ENCODE measurements at places on chromosomes 2 and 18.

DNA sequence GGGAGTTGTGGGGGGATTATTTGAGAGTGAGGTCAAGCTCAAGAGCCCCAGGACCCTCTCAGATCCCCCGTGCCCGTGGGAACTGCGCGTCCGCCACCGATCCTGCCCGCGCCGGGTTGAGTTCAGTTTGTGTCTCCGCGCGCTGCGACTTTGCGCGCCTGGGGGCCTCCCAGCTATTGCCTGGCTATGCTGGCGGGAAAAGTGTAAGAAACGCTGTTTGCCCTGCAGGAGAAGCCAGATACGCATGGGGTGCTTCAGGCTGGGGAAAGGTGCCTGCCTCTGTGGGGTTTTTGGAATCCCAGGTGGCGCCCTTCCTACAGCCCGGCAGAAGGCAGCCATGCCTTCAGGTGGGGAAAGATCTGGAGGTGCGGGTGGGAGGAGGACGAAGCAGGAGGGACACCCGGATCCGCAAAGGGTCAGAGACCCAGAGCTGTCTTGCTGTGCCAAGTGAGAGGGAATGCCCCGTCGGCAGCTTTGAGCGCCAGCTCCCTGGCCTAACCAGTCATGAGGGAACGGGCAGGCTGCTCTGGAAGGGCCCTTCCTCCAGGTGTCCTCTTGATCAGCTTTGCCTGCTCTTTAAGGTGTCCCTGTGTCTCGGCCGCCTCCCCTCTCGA lies 22.5 kb downstream of the TEX44 start:
- no peak for DNase-seq

- no peak for DNase-seq
Observed at GRCh38 chr2:229256376-229256775, 14.7 kb downstream of the PID1 start.

- DNase-seq: no peak
Observed at GRCh38 chr2:216279459-216279858, 92.8 kb downstream of the MARCHF4 start.

DNA sequence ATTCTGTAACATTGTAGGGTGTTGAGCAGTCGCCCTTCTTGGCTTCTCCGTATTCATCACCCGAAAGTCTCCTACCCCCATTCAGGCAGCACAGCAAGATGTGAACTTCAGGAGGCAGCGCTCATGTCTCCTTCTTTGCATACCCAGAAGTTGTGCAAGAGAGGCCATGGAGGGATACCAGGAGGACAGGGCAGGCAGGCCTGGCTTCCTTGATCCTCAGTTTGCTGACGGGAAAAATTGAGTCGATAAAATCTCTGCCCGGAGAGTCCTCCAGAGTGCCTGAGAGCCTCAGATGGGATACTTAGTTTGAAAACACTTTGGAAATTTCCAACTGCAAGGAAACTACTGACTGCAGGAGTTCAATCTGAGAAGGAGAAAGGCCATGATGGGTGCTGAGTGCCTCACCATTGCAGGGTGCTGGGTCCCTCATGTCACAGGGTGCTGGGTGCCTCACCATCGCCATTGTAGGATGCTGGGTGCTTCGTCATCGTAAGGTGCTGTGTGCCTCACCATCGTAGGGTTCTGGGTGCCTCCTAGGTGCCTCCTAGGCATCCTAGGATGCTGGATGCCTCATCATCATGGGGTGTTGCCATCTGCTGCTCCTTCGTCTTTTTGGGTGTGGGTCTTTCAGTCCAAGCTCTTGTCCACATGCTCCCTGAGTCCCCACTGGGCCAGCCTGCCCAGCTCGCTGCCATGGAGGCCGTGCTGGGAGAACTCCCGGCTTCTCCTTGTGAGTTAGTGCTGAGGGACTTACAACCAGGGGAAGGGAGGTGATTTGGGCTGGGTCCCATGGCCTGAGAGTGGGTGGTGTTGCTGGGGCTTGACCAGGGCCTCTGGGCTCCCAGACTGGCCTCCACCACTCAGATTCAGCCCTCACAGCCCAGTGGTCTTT lies 162.4 kb downstream of the DDX1 start:
- no peak for DNase-seq

DNA sequence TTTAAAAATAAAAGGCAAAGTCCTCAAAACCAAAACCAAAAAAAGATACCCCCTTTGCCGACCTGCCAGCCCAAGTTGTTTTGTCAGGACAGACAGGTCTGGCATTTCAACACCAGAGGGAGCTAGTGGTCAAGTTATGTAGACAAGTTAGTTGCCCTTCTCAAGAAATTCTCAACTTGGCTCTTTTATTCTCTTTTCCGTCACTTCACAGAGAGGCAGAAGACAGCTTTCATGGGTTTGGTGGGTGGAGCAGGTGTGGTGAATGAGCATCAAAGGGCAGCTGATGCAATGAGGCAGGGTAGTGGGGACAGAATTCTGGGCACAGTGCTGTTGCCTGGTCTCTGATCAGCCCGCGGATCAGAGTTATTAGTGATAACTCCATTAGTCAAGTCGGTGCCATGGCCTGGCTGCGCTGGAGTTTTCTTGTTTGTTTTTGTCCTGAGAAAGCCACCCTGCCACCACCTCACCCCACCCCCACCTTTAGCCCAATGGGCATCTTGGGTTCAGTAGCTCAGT lies 303.7 kb upstream of the EPAS1 start:
- DNase-seq: peak; percentile 18

DNA sequence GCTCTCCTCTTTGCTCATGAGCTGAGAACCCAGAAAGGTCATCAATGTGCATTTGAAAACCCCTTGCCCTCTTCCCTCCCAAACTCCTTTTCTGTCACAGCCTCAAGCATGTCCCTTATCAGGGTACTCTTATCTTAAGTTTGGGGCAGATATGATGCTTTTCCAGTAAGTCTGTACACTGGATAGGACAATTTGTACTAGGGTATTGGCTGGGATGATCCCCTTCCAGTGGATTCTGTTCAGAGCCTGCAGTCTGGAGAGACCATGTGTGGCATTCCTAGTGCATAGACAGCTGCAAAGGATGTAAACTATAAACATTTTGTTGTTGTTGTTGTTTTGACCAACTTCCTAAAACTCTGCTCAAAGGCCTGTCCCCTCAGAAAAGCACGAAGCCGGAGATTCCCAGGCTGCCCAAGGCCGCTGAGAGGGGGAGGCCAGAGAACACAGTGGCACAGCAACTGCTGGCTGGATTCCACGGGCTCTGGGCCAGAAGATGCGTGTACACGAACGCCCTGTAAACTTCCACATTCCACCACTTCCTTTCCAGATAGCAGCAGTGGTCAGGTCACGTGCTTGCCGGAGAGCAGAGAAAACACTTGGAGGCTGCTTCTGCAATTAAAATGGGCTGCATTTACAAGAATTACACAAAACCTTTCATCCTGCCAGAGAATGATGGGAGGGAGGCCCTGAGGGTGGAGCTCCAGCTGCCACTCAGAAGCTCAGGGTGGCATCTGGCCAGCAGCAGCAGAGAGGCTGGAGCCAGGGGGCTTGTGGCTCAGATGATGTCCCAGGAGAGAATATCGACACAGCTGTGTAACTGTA lies 42.1 kb downstream of the BMP10 start:
- DNase-seq: no peak

GRCh38 chr18:76672627-76673026 lies 149.7 kb upstream of the ZNF236 start:
- DNase-seq: no peak

GRCh38 chr2:221791844-221792243 lies 219.7 kb upstream of the EPHA4 start:
- no peak for DNase-seq

DNA sequence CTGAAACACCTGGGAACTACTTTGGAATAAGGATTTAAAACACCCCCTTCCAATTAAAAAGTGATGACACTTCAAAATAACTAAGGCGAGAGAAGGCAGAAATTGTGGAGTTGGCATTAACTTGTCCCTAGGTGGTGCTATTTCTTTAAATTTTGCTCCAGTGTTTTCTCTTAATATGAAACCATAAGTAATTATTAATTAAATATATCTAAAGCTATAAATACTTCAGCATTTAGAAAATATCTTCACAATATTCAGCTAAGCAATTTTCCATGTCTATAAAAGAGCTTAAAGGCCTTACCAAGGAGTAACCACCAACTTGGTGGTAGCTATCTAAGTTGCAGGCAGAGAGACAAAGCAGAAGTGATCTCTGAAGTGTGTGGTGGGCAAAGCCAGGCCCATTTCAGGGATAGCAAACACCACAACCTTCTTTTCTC lies 186.8 kb upstream of the PGAP1 start:
- DNase-seq: no peak

DNA sequence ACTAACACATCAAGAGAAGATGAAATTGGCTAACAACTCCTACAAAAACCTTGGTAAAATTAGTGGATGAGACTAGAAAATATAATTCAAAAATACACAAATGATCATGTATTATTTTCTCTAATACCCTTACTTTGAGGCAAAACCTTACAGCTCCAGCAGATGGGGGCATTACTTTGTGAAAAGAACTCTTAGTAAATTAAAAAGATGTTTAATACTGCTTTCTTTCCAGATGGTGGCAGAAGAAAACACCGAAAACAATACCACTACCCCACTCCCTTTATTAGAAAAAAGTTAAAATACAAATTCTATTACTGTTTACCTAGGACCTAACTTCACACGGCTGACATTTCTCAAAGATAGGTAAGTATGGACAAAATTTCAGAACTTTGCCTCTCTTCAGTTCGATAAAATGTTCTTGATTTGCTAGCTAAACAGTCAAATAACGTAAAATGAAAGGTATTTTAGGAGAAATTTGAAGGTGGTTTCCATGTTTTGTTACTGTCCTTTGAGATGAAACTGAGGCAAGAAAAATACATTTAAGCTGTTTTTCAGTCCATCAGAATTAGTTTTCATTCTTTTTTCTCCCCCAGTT lies 30.6 kb downstream of the ORC4 start:
- no peak for DNase-seq

GRCh38 chr18:30730915-30731314 lies 311.6 kb downstream of the DSC3 start:
- no peak for DNase-seq

GRCh38 chr2:179336782-179337534 lies 72.3 kb upstream of the SESTD1 start:
- DNase-seq: no peak

DNA sequence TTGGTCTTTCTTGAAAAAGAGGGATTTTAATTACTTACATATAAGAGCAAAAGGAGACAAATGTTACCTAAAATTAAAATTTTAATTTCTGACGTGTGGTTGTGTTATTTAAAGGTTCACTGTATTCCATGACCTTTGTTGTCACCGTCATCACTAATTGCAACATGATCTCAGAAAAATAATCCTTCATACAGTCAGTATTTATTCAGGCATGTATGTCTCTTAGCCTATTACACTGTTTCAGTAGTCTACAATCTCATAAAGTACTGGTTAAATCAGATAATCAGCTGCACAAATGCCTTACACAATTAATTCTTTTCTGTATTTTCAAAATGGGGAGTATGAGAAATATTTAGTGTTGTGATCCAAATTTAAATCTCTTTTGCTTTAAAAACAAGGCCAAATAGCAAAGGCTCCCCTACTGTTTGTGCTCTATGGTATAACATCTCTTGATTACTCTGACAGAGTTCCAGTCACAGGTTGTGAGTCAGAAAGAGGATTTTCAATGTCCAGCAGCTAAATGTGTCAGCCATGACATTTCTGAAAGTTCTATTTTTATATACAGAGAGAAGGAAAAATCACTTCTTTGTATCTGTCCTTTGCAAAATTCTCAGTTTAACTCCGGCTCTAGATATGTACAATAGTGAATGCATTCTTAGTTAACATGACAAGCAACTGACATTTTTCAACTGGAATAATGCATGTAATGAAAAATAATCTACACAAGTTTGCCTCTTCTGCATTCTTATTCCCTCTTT lies 184.0 kb downstream of the FIGN start:
- DNase-seq: no peak

DNA sequence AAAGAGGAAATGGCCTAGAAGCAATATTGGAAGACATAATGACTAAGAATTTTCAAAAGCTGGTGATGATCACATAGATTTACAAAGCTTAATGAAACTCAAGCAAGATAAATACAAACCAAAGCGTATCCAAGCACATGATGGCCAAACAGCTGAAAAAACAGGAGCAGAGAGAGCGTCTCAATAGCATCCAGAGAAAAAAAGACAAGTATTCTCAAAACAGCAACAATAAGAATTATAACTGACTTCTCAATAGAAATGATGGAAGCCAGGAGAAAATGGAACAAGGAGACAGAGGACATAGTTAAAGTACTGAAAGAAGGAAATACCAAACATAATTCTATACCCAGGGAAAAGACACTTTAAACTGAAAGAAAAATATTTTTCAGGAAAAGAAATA lies 437.2 kb upstream of the TNP1 start:
- DNase-seq: no peak

DNA sequence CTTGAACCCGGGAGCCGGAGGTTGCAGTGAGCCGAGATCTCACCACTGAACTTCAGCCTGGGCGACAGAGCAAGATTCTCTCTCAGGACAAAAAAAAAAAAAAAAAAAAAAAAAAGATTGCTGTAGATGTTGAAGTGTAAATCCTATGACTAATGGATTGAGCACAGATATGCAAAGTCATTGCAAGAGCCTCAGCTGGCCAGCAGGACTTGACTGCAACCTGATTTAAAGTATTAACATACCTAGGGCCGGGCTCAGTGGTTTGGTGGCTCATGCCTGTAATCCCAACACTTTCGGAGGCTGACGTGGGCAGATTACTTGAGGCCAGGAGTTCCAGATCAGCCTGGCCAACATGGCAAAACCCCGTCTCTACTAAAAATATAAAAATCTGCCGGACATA lies 103.4 kb upstream of the MSH2 start:
- DNase-seq: no peak

DNA sequence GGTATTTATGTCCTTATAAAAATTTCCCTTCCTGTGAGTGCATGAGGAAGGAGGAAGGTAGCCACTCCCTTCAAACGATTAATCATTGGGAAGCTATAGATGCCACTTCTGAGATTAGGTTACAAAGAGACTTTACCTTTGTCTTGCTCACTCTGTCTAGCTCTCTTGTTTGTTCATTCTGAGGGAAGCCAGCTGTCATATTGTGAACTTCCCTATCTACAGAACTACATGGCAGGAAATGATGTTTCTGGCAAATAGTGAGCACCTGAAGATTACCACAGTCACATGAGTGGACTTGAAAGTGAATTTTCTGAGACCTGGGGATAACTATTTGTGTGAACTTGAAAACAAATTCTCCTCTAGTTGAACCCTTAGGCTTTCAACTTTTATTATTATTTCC lies 776.8 kb downstream of the CCDC85A start:
- DNase-seq: no peak

- DNase-seq: no peak
Observed at GRCh38 chr2:74092275-74092674, 55.4 kb downstream of the BOLA3 start.

GRCh38 chr18:48361801-48362200 lies 47.4 kb downstream of the ZBTB7C start:
- no peak for DNase-seq

DNA sequence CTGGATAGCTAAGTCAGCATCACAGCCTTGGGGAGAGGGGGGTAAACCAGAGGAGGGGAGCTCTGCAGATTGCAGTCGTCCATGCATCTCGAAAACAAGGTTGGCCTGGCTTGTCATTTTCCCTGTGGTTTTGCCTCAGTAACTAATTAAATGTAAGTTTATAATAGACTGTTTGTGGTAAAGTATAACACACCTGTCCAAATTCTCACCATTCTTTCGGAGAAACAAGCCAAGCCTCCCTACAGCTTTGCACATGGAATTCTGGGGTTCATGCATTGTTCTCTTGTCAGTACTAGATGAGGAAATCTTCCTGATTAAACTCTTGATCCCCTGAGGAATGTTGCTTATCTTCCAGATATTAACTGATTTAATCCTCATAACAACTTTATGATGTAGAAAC lies 1065.2 kb upstream of the FAM98A start:
- DNase-seq: no peak
